ENCODE measurements at places on chromosomes 13 and 19. TPM values are rescaled to one million over a fixed set of nuclear protein-coding genes. Genes with fewer than 3 reads are reported as not detected.

DNA sequence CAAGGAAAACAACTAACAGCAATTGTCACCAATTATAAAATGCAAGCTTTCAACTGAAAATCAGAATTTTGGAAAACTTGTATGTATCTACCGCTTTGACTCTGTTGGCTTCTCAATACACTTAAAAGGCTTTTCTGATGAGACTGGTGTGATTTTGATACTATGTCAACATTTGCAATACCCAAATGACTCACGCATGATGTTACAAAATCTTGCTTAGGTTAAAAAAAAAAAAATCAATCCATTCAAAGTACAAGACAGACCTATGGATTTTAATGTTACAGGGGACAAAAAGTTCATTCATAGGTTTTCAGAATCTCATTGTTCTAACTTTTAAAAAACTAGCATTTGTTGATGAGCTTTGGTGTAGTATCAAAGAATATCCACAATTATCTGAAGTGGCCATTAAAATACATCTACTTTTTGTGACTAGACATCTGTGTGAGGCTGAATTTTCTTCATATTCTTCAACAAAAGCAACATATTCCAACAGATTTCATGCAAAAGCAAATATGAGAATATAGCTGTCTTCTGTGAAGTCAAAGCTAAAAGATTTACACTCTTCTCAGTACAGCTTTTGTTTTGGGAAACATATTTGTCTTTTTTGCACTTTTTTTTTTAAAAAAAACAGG is 10.7 kb downstream of the ELF1 start:
- DNase-seq: no peak

GRCh38 chr13:21395953-21396352 is 63.1 kb downstream of the ZDHHC20 start:
- DNase-seq: no peak

- DNase-seq: no peak
These were observed 23.8 kb downstream of the DEDD2 start for GRCh38 chr19:42193706-42194105.

DNA sequence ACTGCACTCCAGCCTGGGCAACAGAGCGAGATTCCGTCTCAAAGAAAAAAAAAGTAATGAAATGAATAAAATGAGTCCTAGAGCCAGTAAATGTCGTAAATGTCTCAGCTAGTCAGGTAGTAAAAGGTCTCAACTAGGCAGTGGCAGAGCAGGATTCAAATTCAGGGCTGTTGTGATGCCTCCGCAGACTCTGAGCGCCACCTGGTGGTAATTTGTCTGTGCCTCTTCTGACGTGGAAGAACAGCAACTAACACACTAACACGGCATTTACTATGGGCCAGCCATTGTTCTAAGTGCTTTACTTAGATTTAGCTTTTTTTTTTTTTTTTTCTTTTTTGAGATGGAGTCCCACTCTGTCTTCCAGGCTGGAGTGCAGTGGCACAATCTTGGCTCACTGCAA is 30.2 kb downstream of the CYP2F1 start:
- DNase-seq: peak; percentile 80

- no peak for DNase-seq
These were observed 295.4 kb downstream of the SLITRK6 start for GRCh38 chr13:85503797-85504196.

- DNase-seq: no peak
These were observed 24.1 kb downstream of the LGALS16 start for GRCh38 chr19:39679791-39680168.

DNA sequence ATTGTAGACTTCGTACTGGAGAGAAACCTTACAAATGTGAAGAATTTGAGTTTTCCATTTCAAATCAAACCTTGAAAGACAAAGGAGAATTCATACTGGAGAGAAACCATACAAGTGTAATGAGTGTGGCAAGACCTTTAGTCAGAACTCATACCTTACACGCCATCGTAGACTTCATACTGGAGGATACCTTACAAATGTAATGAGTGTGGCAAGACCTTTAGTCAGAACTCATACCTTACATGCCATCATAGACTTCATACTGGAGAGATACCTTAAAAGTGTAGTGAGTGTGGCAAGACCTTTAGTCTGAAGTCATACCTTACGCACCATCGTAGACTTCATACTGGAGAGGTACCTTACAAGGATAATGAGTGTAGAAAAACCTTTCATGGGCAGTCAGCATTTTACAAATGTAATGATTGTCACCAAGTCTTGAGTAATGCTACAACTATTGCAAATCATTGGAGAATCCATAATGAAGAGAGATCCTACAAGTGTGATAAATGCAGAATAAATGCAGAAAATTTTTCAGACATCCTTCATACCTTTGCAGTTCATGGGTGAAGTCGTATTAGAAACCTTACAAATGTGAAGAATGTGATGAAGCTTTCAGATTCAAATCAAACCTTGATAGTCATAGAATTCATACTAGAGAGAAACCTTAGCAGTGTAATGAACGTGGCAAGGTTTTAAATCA is 14.7 kb downstream of the ZNF765 start:
- DNase-seq: no peak

GRCh38 chr19:17751103-17751911 is at the start of gene FCHO1:
Gene FCHO1, plus strand, starts transcription at chr19:17751477. Its CDS starts 3,688 bp downstream, at chr19:17755165.
- peak; percentile 50 for DNase-seq

GRCh38 chr13:103948426-103948825 is 882.2 kb upstream of the SLC10A2 start:
- DNase-seq: no peak

GRCh38 chr19:54882758-54883157 is 8.7 kb downstream of the FCAR start:
- no peak for DNase-seq

- DNase-seq: no peak
These were observed 64.4 kb downstream of the WASF3 start for GRCh38 chr13:26621731-26622401.

DNA sequence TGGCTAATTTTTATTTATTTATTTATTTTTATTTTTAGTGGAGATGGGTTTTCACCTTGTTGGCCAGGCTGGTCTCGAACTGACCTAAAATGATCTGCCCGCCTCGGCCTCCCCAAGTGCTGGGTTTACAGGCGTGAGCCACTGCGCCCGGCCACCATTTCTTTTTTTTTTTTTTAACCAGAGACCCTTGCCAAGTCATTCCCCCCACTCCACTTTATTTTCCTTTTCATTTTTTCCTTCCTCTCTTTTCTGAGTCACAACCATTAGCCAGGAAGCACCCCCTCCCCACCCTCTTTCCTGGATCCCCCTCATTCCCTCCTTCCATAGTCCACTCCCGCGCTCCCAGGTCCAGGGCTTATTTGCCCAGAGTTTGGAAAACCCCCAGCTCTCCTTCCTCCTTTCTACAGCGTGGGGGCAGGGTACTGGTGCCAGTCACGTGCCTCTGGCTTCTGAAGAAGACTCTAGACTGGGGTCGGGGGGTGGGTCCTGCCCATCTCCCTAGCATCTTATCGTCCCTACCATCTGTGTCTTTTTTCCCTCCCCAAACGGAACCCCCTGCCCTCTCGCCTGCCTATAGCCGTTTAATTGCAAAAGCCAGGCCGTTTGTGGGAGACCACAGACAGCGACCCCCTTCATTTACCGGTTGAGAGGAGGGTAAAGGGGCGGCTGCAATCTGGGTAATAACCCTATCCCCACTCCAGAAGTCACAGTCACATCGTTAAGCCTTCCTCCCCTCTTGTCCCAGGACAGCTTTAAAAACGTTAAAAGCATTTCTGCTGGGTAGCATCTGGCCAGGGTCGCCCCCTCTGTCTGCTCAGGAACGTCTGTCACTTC is 1.1 kb upstream of the CALR start:
- DNase-seq: no peak

FPR1 gene
- total RNA-seq: 4.3 TPM

RABAC1 gene
- total RNA-seq: 61.0 TPM

NALCN gene
- 7.9 TPM for total RNA-seq

DHPS gene
- 60.2 TPM for total RNA-seq

CPB2 gene
- not detected for total RNA-seq

SHISA7 gene
- total RNA-seq: not detected

SIAH3 gene
- total RNA-seq: not detected
